ENCODE measurements at places on chromosomes 16 and 17. TPM values are rescaled to one million over a fixed set of nuclear protein-coding genes. Genes with fewer than 3 reads are reported as not detected.

Gene ERN2
- 1.6 TPM for total RNA-seq

Gene SKAP1
- total RNA-seq: not detected

Gene ARL5C
- total RNA-seq: not detected

Gene CES4A
- total RNA-seq: 1.4 TPM

Gene KRT33B
- 59.1 TPM for total RNA-seq

Gene RNF222
- total RNA-seq: 1.4 TPM

Gene PIRT
- not detected for total RNA-seq

Gene CDH16
- total RNA-seq: 1.0 TPM

Gene CRYBA1
- total RNA-seq: not detected

Gene CCL23
- total RNA-seq: not detected

Gene TP53TG3C
- not detected for total RNA-seq

Gene TBKBP1
- 5.8 TPM for total RNA-seq

Gene SBK1
- 0.28 TPM for total RNA-seq

Gene ATPAF2
- 9.9 TPM for total RNA-seq

Gene CSH2
- not detected for total RNA-seq

Gene XYLT1
- 2.4 TPM for total RNA-seq

Gene CD19
- not detected for total RNA-seq

Gene LGALS9
- total RNA-seq: 0.34 TPM

Gene GPR142
- not detected for total RNA-seq

Gene KPNA2
- total RNA-seq: 22.6 TPM

Gene TBC1D3C
- total RNA-seq: not detected

Gene ABCC11
- 0.34 TPM for total RNA-seq

Gene PGAP6
- 56.9 TPM for total RNA-seq

Data from nasal cavity respiratory epithelium epithelial cell of viscerocranial mucosa (primary cell).